ENCODE measurements at places on chromosomes 1 and 21.

- DNase-seq: no peak
Observed at GRCh38 chr1:53046930-53047329, 15.1 kb upstream of the PODN start.

GRCh38 chr1:154793685-154794084, 76.4 kb downstream of the KCNN3 start:
- no peak for DNase-seq

DNA sequence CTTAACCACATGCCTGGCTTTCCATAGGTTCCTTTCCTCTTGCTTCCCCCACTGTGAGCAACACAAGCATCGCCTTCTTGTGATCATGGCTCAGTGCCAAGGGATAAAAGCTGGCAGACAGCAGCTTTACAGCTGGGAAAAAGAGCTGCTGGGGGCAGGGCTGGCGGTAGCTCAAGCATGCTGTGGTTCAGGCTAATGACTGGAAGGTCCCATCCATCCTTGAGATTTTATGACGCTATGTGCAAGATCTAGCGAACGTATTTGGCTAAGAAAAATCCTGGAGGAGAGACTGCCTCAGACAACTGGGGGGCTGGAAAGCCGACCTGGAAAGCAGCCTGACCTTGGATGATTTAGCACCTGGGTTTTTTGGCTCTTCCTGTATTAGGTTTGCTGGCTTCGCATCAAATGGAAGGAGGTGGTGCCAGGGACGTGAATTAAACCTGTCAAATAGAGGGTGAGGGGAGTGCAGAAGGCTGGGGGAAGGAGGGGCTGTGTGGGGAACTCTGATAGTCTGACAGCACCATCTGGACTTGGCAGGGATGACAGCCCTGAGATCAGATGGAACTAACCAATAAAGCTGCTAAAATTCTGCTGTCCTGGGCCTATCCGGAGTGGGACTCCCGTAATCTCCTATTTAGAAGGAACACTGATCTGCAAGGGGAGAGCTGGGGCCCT, 34.8 kb downstream of the ZMYND12 start:
- no peak for DNase-seq

GRCh38 chr1:45213892-45214291, 7.5 kb upstream of the ZSWIM5 start:
- no peak for DNase-seq

DNA sequence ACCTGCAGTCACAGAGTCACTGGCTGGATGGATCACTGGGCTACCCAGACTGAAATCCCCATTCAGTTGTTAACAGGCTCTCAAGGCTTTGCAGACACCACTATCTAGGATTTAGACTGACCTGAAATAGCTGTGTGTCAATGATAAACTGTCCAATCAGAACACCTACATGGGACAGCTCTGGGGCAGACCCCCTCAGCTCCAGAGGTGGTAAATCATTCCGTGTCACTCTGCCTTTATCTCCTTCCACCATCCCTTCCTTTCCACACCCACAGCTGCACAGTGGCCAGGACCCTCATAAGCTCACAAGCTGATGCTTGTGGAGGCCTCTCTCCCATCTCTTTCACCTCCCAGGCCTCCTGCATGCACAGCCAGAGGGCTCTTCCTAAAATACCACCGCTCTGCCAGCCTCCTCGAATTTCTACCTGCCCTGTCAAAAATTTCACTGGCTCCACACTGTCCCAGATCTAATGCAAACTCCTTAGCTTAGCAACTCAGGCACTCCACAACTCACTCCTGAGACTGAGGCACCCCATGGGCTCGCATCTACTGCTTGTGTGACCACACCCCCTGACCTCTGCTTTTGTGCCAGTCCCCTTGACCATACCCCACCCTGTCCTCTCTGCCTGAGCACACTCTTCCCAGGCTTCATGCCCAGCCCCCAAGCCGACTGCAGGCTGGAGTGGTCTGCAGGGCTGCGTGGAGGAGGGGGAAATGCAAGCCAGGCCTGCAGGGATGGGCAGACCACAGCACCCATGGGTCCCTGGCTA, 5.8 kb downstream of the CAPZB start:
- no peak for DNase-seq

DNA sequence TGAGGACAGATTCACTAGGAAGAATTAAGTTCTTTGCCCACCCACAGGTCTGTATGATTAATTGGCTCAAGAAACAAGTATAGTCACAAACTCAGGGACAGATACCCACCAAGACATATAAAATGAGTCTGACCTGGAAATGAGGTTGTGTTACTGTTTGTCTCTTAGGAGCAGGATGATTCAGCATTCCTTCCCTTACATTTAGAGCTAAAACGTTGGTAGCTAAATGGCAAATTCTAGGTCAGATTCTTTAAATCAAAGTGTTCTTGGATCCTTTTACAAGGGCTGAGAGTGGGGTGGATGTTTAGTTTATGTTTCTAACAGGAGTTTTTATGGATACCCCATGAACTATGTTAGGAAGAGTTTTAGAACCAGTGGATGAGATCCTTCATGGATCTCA, 4.7 kb downstream of the RIMKLA start:
- DNase-seq: no peak

- peak; percentile 58 for DNase-seq
Observed at GRCh38 chr1:167518331-167518700, at the start of gene CD247. Gene CD247 (minus strand): TSS chr1:167518529. CDS start chr1:167518465, 64 bp downstream.

GRCh38 chr1:239619190-239619589, 232.8 kb downstream of the CHRM3 start:
- no peak for DNase-seq

- no peak for DNase-seq
Observed at GRCh38 chr1:239006276-239006675, 380.1 kb upstream of the CHRM3 start.

DNA sequence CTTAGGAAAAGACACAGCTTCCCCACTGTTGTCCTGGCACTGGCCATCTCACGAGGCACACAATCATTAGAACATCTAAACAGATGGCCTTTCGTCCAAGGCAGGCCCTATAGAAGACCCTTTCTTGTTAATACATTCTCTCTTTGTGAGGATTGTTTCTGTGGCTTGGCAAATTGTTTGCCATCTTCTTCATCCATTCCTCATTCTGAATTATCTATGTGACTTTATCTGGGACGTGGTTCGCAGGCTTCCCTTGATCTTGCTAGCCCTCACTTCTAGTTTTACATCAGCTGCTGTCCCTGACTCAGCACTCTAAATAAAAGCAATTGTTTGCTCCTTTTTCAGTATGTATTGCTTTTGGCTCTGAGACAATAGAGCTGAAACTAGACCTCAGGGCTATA, 101.1 kb upstream of the ZC3H11B start:
- DNase-seq: no peak

DNA sequence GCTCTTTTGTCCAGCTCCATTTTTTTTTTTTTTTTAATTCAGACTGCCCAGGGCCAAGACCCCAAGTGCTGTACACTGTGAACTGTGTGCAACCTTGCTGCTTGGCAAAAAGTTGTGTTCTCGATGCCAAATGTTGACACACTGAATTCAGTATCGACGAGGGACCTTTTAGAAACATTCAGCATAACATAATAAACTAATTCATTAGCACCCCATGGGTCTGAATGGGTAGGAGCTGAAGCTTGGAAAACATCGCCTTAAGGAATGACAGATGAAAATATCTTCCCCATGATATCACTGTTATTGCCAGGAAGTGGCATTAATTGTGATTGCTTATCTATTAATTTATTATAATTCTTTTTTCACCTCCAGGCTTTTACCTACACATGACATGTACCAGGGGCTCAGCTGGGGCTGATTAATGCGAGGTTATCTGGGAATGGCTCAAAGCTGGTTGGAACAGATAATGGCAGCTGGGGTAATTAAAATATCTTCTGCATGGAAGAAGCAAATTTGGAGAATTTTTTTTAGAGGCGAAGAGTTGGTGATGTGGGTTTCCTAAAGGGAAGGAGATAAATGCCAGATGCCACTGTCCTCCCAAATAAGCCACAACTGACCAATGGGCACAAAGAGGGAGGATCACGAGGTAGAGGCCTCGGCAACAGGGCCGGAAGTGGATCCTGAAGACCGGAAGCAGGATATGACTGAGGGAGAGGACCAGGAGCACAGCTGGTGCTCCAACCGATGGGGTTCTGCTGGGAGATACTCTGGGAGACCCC, 169.3 kb downstream of the GRIK3 start:
- DNase-seq: no peak

- DNase-seq: no peak
Observed at GRCh38 chr1:150186789-150187559, 37.3 kb downstream of the PLEKHO1 start.

DNA sequence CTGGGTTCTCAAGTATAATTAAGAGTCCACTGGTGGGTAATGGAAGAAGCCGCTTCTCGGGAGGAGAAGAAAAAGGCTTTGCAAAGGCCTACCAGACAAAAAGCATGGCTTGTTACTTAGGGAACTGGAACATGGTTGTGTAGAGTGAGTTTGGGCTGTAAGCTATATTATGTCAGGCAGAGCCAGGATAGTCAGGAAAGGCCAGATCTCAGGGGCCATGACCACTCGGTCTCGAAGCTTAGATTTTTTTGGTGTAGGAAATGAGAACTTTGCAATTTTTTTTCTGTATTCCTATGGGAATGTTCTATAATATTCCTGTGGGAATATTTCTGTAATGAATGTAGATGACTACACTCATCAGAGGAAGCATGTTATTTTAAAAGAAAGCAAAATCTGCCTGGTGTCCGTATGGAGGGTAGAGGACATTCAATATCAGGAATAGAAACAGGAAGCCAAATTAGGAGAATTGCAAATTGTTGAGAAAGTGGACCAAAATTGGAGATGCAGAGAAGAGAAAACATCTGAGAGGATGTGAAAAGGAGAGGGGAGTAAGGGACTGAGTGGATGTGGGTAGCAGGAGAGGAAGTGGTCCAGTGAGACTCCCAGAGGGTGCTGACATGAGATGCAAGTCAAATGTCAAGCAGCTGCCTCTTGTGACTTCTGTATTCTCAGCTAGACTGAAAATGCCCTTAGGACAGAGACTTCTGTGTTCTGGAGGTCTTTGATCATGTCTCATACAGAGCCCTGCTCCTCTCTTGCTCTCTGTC, 45.2 kb upstream of the HAO2 start:
- DNase-seq: no peak

GRCh38 chr1:7551442-7551841, 219.7 kb upstream of the VAMP3 start:
- DNase-seq: no peak

GRCh38 chr1:218496561-218496960, 151.4 kb downstream of the TGFB2 start:
- DNase-seq: no peak

DNA sequence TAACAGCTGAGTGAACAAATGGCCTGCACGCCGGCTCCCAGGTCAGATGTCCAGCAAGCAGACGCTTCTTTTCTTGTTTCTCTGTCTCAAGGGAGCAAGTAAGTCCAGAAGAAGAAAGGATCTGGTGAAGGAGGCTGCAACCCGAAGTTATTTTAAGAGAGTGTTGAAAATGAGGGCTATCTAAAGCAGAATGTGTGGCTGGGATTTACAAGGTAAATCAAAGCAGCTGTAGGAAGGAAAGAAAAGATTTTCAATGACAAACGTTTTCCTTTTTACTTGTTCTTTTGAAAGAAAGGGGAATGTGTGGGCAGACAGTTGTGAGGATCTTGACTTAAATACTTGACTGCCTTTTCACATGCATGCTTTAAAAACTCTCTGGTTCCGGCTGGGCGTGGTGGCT, 311.5 kb downstream of the KIF26B start:
- no peak for DNase-seq

DNA sequence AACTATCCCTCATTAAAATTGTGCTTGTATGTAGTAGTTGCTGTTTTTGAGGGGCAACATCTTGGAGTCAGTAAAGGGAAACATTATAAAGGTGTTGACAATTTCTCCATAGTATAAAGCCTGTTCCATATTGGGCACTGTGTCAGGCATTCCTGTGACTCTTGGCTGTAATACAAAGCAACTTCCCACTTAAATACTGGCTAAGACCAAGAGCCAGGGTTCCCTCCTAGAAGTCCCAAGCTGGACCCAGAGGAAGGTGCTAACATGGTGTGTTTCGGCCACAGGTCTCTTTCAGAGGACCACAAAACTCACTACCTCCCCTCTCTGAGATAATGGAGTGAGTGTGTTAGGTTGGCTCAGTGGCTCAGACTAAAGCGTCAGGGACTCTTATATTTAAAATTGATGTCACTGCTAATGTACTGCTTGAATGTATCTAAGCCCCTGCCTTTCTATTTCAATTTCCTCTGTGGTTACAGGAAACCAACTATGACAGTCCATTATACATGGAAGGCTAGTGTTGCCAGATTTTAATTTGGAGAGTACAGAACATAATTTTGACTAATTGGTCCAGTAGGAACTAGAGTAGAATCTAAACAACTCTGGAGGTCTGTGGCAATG, 74.7 kb upstream of the RGL1 start:
- DNase-seq: no peak

- no peak for DNase-seq
Observed at GRCh38 chr21:15401331-15401730, 328.5 kb upstream of the USP25 start.

GRCh38 chr1:14968251-14968851, 185.2 kb upstream of the TMEM51 start:
- no peak for DNase-seq

GRCh38 chr1:59750328-59751003, 64.3 kb upstream of the HOOK1 start:
- no peak for DNase-seq

DNA sequence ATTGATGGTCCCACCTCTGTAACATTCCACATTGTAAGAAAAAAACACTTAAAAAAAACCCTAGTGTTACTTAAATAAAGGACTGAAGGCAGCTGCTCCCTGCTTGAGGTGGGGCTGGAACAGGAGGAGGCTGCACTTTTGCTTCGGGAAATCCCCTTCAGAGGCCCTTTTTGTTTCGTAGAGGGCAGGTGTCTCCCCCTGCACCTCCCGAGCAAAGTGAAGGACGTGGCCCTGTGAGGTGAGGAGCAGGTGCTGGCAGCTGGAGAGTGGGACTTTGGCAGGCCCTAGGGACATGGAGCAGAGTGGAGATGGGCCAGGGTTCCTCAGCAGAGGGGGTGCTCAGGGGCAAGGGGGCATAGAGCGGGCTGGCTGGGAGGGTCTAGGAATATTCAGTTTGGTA, 33.4 kb upstream of the WNT4 start:
- DNase-seq: peak; percentile 12

DNA sequence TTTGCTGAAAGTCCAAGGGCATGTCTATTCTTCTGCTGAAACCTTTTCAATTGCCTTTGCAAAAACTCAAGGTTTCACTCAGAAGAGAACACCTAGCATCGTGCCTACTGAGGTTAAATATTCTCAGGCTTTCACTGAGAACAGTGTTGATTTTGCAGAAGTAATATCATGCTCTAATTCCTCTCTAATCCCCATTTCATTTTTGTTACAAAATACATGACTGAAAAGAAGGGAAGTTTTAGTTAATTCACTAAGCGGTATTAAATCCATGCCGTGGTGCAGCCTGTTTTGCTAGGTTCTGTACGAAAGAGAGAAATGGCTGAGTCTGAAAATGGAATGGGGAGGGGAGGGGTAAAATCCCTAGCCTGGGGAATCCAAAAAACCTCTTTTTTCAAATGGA, 163.2 kb upstream of the CAMK1G start:
- no peak for DNase-seq

GRCh38 chr1:27006683-27007082, 6.0 kb downstream of the TENT5B start:
- DNase-seq: no peak

GRCh38 chr1:79188337-79188736, 181.8 kb upstream of the ADGRL4 start:
- DNase-seq: no peak

Data from activated CD4-positive, alpha-beta T cell treated with anti-CD3 and anti-CD28 coated beads for 24 hours (primary cell).